ENCODE measurements at places on chromosomes 1 and 21.

GRCh38 chr1:101026430-101026788, 825 bp upstream of the DPH5 start:
- no peak for DNase-seq

DNA sequence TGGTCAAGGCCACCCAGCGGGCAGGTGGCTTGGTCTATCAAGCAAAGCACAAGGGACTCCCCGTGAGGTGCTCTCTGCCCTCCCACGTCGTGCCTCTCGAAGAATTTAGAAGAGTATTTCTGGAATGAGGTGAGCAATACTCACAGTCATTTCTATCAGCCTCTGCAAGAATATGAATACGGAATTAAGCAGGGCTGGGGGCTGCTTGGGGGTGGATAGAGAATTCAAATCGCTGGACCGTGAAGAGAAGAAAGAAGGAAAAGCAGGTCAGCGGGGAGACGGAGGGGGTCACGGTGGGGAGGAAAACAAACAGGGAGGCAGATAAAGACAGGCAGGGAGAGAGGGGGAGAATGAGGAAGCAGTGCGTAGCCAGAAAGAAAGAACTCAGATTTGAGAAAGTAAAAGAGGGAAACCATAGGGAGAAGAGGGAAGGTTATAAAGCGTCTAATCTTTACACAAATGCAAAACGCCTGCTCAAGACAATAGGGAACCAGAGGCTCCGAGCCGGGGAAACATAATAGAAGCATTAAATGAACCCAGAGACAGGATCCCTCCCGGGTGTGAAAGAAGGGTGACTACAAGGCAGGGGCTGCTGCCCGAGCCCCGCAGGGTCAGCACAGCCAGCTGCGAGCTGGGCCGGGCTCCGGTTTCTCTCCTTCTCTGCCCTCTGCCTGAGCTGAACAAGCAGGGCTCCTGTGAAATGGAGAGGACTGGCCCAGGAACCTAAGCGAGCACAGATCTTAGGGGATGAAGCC, 2.1 kb upstream of the EDN2 start:
- peak; percentile 7 for DNase-seq

GRCh38 chr1:113322439-113322838, 67.9 kb upstream of the MAGI3 start:
- no peak for DNase-seq

DNA sequence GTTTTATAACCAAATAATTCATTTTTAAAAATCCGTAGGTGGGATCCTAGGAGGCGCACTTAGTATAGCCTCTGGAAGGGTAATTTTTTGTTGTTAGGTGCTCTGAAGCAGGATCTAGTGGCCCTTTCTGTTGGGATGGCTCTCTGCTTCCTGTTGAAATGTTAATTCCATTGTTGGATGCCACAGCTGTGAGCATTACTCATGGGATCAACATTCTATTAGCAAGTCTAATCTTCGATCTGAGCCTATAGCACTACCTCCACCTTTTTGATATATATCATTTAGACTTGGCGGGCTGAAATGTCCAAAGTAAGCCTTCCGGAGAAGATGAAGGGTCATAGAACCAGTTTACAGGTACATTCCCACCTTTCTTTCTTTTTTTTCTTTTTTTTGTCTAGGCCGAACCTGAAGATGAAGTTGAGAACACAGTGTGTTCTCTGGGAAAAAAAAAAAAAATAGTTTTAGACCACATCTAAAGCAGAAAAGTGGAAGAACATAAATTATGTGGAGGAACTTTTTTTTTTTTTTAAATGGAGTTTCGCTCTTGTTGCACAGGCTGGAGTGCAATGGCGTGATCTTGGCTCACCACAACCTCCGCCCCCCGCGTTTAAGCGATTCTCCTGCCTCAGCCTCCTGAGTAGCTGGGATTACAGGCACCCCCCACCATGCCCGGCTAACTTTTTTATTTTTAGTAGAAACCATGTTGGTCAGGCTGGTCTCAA, 1.4 kb downstream of the CXADR start:
- no peak for DNase-seq

All from psoas muscle (tissue), 8 donors.